ENCODE measurements at places on chromosomes 1 and 21. TPM values are rescaled to one million over a fixed set of nuclear protein-coding genes. Genes with fewer than 3 reads are reported as not detected.
A peak's percentile ranks its signal among the peaks of the same experiment; 100 is the strongest.

DNA sequence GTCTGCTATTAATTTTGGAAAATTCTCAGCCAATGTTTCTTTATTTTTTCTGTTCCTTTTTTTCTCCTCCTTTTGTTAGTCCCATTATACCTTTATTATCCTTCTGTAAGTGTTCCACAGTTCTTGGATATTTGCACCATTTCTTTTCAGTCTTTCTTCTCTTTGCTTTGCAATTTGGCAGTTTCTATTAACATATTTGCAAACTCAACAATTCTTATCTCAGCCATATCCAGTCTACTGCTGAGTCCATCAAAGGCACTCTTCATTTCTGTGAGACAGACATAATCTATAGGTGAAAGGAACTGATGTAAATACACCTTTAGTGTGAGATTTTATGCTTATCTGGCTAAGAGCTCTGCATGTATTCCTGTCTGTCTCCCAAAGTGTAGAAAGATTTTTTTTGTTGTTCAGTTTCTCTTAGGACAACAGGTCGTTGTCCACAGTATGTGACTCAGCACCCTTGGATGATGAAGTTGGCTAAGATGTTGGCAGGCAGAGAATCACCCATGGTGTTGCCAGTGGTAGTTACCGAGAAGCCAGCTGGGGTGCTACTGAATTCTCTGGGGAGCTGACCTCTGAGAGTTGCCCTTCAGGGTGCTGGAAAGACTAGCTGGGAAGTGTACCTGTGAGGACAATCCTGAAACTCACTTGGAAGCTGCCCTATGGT lies 38.4 kb downstream of the LEPR start:
- peaks cover 22% of the 10 kb centered on the region for H3K4me1 ChIP-seq
- H3K36me3 ChIP-seq: no peaks in the 10 kb centered on the region
- H3K27ac ChIP-seq: no peak overlapping the region
- no peak overlapping the region for H3K4me3 ChIP-seq

DNA sequence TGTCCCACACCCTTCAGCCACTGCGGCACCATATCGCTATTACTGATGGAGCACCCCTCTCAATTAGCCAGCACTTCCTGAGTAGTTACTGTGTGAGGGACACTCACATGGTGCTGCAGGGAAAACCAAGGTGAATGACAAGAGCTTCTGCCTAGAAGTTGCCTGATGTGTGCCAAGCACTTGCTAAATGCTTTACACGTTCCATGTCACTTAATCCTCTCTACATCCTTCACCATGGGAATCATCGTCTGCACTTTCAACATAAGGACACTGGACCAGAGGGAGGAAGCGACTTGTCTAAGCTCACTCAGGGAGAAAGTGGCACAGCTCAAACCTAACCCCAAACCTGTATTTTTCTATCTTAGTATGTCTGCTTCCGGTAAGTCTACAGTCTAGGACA lies 344.8 kb downstream of the SIPA1L2 start:
- H3K4me1 ChIP-seq: no peaks in the 10 kb centered on the region
- no peak overlapping the region for H3K4me3 ChIP-seq

DNA sequence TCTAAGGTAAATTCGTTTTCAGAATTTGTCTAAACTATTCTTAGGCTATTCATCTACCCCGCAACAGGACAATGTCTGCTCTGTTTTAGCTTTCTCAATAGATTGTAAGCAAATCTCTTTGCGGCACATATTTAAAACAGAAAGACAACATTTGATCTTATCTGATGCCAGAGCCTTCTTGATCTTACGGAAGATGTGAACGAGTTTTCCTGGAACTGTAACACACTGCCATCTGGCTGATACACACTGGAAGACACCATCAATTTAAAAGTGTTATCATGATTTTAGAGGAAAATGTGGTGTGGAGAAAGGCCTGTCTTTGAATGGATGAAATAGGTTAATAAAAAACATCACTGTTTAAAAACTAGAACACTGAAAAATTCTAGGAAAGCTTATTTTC lies 36.1 kb downstream of the COA6 start:
- H3K4me3 ChIP-seq: peak overlapping the region; percentile 67
- peaks cover 41% of the 10 kb centered on the region for H3K36me3 ChIP-seq
- peak; percentile 81 for DNase-seq
- H3K27me3 ChIP-seq: no peaks in the 10 kb centered on the region

DNA sequence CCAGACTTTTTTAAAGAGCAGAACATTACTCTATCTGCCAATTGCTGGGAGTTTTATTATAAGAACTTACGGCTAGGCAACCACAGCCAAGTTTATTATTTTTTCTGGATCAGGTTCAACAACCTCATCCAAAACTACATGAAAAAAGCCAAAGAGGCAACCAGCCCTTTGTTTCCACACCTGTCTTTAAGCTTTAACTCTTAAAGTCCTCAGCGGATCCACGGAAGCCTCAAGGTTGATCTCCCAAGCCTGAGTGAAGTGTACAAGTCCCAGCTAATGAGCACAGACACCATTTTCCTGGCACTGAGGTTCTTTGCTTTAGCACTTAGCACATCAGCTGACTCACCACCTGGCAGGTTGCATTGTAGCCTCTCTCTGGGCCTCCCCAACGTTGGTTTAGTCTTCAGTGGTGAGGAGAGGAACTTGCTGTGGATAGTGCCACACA lies 143.1 kb downstream of the TGFBR3 start:
- no peak for DNase-seq
- H3K36me3 ChIP-seq: peaks cover 37% of the 10 kb centered on the region
- H3K27ac ChIP-seq: no peak overlapping the region
- H3K4me1 ChIP-seq: peaks cover 4% of the 10 kb centered on the region

GRCh38 chr1:178540204-178540603 lies 27.3 kb downstream of the TEX35 start:
- no peaks in the 10 kb centered on the region for H3K4me1 ChIP-seq
- H3K36me3 ChIP-seq: no peaks in the 10 kb centered on the region
- H3K4me3 ChIP-seq: no peak overlapping the region
- no peaks in the 10 kb centered on the region for H3K27me3 ChIP-seq
- H3K27ac ChIP-seq: no peak overlapping the region
- no peak for DNase-seq

DNA sequence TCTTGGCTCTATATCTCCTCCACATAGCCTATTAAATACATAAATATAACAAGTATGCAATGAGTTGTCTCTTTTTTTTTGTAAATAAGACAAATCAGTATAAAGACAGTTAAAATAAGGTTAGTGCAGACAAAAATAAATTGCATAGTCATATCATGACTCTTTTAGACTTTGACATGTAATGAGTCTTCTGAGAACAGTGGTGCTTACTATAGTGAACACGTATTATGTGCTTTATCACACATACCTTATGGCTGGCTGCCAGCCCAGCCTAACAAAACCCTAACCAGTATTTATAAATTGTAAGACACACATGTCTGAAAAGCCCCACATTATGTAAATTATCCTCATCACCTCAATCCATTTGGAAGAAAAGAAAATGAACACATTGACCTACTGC lies 29.1 kb upstream of the F13B start:
- peaks cover 8% of the 10 kb centered on the region for H3K4me1 ChIP-seq
- no peaks in the 10 kb centered on the region for H3K27me3 ChIP-seq
- no peak for DNase-seq
- H3K36me3 ChIP-seq: peaks cover 34% of the 10 kb centered on the region

- H3K4me3 ChIP-seq: no peak overlapping the region
Observed at GRCh38 chr1:116836099-116836498, 73.6 kb upstream of the PTGFRN start.

- DNase-seq: peak; percentile 82
- H3K27me3 ChIP-seq: peaks cover 2% of the 10 kb centered on the region
- H3K4me1 ChIP-seq: no peaks in the 10 kb centered on the region
- H3K4me3 ChIP-seq: no peak overlapping the region
- no peak overlapping the region for H3K27ac ChIP-seq
Observed at GRCh38 chr1:59879574-59879973, 47.0 kb downstream of the CYP2J2 start.

DNA sequence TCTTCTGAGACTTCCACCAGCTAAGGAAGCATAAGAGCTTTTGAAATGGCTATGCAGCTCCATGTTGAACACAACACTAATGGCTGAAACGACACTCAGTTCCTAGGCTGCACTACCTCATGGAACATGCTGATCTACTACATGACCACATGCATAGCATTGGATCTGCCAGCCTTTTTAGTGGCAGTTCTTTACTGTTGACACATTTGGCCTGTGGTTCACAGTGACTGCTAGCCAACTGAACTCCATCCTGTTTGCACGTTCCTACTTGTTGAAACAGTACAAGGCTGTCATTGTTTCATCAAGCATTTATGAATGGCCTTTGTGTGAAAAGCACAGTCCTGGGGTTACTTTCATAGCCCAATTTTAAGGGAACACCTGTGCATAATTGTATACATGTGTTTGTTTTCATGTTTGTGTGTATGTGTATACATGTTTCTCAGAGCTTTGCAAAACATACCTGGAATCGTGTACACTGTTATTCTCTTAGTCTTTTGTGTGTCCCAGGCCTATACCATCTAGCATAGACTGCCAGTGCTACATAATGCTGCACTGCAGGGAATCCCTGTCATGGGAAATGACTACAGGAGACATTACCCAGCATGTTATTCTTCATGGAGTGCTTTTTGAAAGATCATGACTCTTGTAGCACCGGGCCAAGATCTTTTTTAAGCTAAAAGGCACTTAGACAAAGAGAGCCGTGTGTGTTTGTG lies 179.6 kb upstream of the ESRRG start:
- no peak overlapping the region for H3K4me3 ChIP-seq
- no peak for DNase-seq
- no peaks in the 10 kb centered on the region for H3K4me1 ChIP-seq
- no peak overlapping the region for H3K27ac ChIP-seq

DNA sequence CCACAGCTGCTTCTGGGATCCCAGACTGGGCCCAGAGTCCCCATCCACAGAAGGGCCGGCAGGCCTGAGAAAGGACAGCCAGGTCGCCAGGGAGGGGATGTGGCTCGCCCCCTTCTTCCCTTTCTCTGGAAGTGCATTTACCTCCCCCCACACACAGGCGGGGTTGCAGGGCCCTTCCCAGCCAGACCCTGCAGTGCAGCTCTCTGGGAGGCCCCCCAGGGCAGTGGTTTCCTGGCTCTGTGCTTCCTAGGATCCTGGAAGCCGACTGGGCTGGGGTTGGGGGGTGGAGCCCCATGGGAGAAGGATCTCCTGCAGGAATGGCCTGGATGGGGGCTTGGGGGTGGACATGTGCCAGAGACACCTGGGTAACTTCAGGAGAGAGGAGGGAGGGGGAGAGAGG lies 4.2 kb upstream of the COL6A1 start:
- peaks cover 31% of the 10 kb centered on the region for H3K27me3 ChIP-seq
- H3K4me1 ChIP-seq: peaks cover 12% of the 10 kb centered on the region
- no peak overlapping the region for H3K27ac ChIP-seq
- no peak overlapping the region for H3K4me3 ChIP-seq
- H3K36me3 ChIP-seq: no peaks in the 10 kb centered on the region

GRCh38 chr1:196148367-196148970 lies 459.8 kb downstream of the KCNT2 start:
- no peaks in the 10 kb centered on the region for H3K4me1 ChIP-seq
- H3K36me3 ChIP-seq: no peaks in the 10 kb centered on the region
- H3K27me3 ChIP-seq: no peaks in the 10 kb centered on the region
- no peak for DNase-seq
- H3K4me3 ChIP-seq: no peak overlapping the region

- peaks cover 40% of the 10 kb centered on the region for H3K4me1 ChIP-seq
- no peak for DNase-seq
- no peak overlapping the region for H3K27ac ChIP-seq
- peaks cover 37% of the 10 kb centered on the region for H3K36me3 ChIP-seq
- no peak overlapping the region for H3K4me3 ChIP-seq
Observed at GRCh38 chr1:248855580-248855979, 3.3 kb downstream of the ZNF692 start.

UQCRHL gene
- 1.5 TPM for total RNA-seq

VHLL gene
- total RNA-seq: 0.54 TPM
